ENCODE measurements at places on chromosomes 13 and 19.
A peak's percentile ranks its signal among the peaks of the same experiment; 100 is the strongest.

GRCh38 chr19:33442706-33443105 lies 69.2 kb downstream of the CEBPG start:
- DNase-seq: no peak

DNA sequence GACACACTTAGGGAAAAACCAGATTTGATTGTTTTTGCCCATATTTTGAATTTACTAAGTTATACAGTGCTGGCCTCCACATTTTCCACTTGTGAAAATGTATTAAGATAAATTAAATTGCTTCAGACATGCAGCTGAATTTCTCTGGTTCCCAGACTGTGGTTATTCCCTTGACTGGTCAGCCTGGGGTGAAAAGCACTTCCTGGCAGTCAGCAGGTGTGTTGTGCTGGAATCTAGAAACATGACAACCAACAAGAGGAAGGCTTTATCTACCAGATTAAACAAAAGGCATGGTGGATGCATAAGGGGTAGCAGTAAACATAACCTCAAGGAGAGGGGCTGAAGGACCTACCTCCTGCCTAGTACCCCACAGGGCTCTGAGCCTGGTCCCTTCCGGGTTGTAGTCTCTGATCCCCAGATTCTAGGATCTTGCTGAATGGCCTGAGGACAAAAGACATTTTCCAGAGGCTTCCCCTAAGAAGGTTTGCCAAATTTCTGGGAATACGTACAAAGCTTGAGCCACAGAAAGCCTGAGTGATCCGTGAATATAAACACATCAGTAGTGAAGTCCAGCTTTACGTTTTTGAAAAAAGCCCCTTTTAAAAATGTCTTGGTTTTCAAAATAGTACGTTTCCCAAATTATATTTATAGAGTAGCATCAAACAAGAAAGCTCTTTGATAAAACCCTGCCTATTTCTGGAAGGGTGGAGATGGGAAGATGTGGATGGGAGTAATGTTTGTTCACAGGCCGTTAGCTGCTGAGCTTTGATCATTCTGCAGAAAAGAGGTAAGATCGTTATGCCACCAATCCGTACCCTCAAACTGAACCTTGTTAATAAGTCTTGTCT lies 133.4 kb downstream of the LACC1 start:
- peak; percentile 19 for DNase-seq

DNA sequence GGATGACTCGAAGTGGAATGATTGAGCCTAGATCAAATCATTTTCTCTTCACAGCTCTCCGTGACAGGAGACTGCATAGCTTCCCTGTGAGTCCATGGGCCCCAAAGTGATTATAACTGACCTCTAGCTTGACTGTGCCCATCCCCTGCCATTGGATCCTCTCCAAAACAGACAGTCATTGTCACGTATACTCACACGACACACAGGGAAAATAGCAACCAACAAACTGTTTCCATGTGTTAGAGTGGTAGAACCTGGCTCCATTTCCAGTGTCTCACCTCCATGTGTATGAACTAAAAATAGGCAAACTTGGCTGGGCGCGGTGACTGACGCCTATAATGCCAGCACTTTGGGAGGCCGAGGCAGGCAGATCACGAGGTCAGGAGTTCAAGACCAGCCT lies 48.8 kb upstream of the NPAS1 start:
- DNase-seq: peak; percentile 27

DNA sequence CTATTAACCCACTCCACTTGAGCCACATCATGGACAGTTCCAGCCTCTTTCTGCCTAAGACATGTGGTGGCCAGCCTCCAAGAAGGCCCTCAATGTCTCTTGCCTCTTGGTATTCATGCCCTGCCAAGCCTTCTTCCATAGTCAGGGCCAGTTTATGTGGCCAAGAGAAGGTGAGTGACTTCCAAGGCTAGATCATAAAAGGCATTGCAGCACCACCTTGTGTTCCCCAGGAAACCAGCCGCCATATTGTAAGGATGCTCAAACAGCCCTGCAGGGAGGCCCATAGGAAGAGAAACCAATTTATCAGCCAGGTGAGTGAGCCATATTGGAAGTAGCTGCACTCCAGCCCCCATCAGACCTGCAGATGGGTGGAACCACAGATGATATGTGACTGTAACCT lies 12.3 kb upstream of the DNMT1 start:
- DNase-seq: no peak

DNA sequence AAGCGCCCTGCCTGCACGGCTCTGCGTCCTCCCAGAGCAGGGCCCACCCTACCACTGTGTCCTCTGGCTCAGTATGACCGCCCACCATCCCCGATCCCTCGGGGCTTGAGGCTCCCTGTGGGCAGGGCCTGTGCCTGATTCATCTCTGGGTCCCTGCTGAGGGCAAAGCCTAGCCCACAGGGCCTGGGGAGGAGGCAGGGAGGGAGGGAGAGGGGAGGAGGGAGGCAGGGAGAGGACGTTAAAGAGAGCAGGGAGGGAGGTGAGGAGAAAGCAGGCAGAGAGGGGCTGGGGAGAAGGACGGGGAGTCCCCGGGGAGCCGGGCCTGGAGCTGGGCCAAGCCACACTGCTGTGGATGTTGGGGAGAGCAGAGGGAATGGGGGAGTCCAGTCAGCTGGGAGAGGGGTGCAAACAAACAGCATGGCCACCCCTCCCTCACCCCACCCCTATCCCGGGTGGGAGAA lies 4.0 kb upstream of the ERFL start:
- DNase-seq: no peak

DNA sequence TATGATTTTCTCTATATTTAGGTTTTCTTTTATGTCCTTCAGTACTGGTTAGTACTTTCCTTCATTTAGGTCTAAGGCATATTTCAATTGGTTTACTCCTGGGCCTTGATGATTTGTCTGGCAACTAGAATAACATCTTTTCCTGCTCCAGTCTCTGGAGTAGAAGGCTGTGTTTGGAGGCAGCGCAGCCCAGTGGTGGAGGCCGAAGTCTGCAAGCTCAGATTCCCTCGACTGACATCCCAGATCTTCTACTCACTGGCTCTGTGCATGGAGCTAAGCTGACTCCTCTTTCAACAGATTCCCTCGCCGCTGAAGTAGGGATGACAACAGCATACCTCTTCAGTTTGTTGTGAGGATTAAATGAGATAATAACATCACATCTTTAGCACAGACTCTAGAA lies 141.0 kb downstream of the RAP2A start:
- DNase-seq: peak; percentile 29

GRCh38 chr13:43132911-43133310 lies 109.5 kb downstream of the DNAJC15 start:
- DNase-seq: no peak

- no peak for DNase-seq
Observed at GRCh38 chr19:29194658-29195057, 18.3 kb downstream of the UQCRFS1 start.

- no peak for DNase-seq
Observed at GRCh38 chr19:2675892-2676291, 26.6 kb downstream of the GNG7 start.

DNA sequence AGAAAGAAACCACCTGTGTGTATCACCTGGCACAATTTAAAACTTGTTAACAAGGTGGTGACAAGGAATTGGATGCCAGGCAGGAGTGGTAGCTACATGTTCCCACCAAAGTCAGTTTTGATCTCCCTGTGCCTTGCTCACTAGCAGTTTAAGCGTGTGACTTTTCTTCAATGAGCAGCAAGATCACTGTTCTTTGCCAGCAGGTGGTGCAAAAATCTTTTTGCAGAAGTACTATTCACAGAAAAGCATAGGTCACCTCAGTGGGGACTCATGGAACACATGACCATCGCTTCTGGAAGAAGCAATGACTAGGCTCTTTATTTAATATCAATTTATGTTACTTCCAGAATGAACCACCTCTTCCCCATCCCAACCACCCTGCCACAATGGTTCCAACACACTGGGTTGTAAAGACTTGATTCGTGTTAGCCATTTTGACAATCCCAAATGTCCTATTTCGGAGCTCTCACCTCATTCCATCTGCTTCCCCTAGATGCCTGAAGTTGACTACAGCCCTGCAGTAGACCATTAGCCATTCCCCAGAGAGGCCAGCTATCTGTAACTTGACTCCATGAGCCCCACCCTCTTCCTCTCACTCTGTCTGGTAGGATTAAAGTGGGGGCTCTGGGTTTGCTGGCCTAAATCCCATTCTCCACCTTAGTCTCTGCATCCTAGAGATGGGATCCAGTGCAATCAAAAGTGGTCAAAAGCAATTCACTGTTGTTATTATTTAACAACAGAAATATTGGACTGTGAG lies 59.1 kb upstream of the TNFRSF19 start:
- DNase-seq: no peak

DNA sequence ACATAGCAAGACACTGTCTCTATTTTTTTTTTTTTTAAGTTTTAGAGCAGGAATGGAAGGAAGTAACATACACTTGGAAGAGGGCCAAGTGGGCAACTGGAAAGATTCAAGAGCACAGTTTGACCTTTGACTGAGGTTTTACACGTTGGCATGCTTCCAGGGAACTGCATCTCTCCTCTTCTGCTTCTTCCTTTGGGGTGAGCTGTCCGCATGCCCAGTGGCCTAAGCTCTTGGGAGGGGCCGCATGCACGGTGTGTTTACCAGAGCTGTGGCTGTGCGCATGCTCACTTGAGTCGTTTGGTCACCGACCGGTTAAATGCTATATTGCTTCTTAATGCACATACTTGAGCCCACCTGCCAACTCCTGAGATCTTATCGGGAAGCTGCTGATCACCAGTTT lies 727.7 kb downstream of the UQCRFS1 start:
- DNase-seq: no peak

DNA sequence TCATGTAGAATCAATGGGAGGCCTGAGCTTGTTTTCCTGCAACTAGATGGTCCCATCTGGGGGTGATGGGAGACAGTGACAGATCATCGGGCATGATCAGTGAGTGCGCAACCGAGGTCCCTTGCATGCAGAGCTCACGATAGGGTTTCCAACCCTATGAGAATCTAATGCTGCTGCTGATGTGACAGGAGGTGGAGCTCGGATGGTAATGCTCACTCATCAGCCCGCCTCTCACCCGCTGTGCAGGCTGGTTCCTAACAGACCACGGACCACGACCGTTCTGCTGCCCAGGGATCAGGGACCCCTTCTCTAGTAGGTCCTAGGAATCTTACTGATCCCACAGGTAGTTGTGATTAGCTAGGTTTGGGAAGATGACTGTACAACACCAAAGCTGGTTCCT lies 23.5 kb upstream of the GARRE1 start:
- no peak for DNase-seq

- no peak for DNase-seq
Observed at GRCh38 chr13:49938921-49939320, 2.8 kb upstream of the SPRYD7 start.

DNA sequence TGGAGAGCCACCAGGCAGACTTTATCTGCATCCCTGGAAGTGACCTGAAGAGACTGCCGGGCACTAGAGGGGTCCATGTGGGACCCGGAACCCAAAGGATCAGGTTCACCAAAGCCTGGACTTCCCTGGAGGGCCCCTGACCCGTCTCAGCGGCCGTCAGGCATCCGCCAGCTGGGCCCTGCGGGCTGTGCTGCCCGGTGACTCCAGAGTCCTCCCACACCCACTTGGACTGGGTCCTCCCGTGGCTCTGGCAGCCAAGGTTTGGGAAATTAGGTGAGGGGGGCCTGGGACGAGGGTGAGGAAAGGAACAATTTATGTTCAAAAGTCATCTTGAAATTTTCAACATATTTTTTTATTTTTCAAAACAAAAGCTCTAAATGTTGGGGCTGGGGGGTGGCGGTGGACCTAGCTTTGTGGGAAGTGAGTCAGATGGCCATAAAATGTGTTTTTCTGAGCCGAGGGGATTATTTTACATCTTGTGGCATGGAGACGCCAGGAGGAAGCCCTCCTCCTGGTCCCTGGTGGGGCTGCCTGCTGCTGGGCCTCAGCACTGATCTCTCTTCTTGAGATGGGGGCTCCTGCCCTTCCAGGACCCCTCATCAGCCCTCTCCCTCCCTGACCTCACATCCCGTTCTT lies 20.2 kb downstream of the CEBPA start:
- no peak for DNase-seq

DNA sequence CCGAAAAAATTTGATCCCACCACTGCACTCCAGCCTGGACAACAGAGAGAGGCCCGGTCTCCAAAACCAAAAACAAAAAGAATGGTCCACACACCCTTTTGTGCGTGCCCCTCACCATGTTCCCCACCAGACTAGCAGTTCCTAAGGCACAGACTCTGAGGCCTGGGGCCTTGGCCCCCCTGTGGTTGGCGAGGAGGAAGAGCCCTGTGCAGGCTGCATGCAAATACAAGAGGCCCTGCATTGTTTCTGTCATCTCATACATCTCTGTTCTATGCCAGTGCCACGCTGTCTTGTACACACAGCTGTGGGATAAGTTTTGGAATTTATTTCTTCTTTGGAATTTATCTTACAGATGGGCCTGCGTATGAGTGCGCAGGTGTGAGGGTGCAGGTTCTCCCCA lies 4.7 kb upstream of the YJEFN3 start:
- DNase-seq: no peak

DNA sequence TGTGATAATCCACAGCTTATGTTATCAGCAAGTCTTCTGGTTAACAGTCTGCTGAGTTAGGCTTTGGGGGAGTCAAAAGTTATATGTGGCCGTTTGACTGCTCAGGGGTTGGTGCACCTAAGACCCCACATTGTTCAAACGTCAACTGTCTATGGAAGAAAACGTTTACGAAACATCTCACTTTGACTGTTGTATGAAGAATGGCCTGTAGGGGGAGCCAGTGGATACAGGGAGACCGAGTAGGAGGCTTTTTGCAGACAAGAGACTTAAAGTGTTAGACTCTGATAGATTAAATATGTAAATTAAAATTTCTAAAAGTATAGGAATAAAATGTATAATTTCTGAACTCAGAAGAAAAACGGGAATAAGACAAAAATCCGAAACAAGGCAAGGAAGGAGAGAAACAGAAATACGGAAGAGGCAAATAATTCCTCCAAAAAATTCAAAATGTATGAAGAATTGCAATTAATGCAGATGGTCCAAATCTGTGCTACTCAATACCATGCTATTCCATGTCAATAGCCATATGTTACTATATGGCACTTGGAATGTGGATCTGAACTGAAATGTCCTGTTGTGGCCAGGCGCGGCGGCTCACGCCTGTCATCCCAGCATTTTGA lies 37.8 kb downstream of the TNFSF14 start:
- peak; percentile 39 for DNase-seq

GRCh38 chr19:46201454-46202310 lies 27.9 kb upstream of the IGFL1 start:
- DNase-seq: no peak

DNA sequence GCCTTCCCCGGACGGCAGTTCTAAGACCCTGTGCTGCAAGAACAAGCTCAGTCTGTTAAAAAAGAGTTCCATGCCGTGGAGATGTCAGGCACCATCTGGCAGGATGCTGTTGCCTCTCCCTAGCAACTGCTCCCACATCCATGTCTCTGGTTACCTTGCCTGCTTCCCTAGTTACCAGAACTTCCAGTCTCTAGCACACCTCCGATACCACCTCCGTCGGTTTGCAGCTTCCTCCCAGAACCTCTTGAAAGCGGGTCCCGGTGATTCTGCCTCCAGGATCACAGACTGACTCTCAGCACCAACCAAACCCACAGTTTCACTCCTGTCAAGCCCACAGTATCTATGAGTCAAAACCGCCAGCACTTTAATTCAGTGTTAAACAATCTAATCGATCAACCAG lies 55.4 kb downstream of the KCTD12 start:
- DNase-seq: no peak

All from NCI-H226 (cell line).